ENCODE measurements at places on chromosomes 4 and X. TPM values are rescaled to one million over a fixed set of nuclear protein-coding genes. Genes with fewer than 3 reads are reported as not detected.

SPANXA1 gene
- polyA plus RNA-seq = not detected

MAGEB3 gene
- polyA plus RNA-seq = not detected

LRP2BP gene
- polyA plus RNA-seq = 1.0 TPM

ALAS2 gene
- not detected for polyA plus RNA-seq

SLC4A4 gene
- 1.3 TPM for polyA plus RNA-seq

CFAP99 gene
- polyA plus RNA-seq = not detected

SOWAHD gene
- 0.12 TPM for polyA plus RNA-seq

CFAP299 gene
- polyA plus RNA-seq = not detected

EFHC2 gene
- 13.2 TPM for polyA plus RNA-seq

IQCM gene
- not detected for polyA plus RNA-seq

MAGEB17 gene
- not detected for polyA plus RNA-seq

AFF2 gene
- not detected for polyA plus RNA-seq

DNA sequence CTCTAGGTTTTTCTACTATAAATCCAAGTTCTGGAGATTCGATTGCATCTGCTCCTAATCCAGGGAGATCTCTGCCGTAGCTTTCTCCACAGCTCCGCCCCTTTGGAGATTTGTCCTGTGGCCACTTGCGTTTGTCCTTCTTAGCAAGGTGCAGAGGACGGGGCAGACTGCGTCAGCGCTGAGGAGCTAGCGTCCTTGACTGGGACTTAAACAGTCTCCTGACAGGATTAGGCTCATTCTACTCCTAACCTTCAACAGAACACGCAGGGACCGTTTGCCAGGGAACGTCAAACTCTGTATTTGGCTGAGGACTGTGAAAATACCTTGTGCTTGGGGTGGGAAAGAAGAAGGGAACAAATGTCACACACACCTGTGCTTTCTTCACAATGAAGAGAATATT is 38.6 kb downstream of the SORBS2 start:
- DNase-seq = peak; percentile 51

- DNase-seq = no peak
Observed at GRCh38 chrX:21524008-21524407, 134.1 kb downstream of the KLHL34 start.

DNA sequence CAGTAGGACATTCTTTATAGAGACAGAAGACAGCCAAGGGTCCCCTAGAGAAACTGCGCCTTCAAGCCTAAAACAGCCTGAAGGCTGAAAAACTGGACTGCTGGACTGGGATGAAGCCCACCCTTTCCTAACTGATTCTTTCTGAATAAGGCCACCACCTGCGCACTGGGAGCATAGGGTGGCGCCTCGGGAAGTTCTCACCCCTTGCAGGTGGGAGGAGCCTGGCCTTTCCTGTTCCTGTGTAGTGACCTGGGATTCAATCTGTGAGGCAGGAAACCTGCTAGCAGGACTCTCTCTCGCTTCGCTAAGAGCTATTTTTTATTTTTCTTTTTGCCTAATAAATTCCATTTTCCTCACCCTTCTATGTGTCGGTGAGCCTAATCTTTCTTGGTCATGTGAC is 61.8 kb upstream of the KLHL13 start:
- DNase-seq = no peak

- no peak for DNase-seq
Observed at GRCh38 chr4:154984148-154984547, 203.1 kb downstream of the RBM46 start.

DNA sequence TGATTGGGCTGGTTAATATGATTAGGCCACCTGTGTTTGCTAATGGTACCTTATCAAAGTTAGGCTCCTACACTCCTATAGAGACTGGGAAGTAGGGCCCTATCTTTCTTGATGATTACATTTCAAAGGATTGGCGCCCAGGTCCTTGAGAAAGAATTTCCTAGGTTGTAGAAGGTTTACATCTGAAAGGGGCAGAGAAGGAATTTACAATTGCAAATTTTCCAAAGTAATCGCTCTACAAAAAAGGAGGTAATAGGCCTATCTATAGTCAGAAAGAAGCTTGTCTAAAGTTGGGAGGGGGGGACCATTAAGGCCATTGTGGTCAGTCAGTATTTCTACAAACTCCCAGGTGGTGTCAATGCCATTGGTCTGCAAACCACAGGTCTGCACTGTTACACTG is 638.4 kb downstream of the IL1RAPL1 start:
- no peak for DNase-seq

GRCh38 chrX:125293850-125294780 is 25.6 kb upstream of the TEX13C start:
- no peak for DNase-seq

DNA sequence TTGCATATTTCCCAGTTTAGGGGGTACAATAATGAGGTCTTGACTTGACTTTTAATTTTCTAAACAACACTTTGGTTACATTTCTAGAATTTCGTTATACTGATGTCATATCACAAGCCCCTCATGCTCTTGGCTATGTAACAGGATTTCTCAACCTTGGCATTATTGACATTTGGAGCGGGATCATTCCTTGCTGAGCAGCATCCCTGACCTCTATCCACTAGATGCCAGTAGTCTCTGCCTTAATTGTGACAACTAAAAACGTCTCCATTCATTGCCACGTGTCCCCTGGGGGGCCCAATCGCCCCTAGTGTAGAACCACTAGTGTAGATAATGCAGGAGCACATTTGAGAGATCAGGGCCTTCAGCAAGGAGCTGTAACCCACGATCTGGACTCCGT is 234.2 kb upstream of the MID1 start:
- no peak for DNase-seq

DNA sequence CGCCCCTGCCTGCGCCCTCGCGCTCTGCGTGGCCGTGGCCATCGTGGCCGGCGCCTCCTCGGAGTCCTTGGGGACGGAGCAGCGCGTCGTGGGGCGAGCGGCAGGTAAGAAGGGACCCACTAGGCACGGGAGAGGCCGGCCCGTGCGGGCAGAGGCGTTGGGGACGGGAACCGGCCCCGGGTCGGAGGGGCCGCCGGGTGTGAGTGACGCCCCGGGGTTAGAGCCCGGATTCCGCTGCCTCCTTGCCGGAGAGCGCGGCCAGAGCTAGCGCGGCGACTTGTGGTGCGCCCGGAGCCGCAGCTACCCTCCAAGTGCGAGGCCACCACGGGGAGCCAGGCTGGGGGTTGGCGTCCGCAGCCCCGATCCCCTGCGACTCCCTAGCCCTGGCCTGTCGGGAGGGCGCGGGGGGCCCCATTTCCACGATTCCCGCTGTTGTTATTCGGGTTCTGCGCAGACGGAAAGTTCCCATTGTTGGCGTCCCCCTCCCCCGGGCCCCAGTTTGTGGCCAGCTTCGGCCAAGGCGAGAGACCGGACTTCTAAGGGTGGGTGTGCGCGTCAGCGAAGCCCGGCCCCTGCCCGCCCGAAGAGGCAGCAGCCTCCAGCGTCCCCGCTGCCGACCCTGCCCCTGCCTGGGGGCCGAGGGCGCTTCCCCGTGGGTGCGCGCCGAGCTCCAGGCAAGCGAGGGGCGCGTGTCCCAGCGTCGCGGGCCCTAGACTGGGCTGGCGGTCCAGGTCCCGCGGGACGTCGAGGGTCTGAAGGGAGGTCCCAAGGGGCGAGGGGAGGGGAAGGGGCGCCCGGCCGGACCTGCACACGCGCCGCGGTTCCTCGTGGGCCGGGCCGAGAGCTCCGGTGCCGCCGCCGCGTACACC is 1.1 kb downstream of the FGFR3 start:
- no peak for DNase-seq

- DNase-seq = peak; percentile 42
Observed at GRCh38 chrX:20067709-20068561, 48.8 kb downstream of the MAP7D2 start.

DNA sequence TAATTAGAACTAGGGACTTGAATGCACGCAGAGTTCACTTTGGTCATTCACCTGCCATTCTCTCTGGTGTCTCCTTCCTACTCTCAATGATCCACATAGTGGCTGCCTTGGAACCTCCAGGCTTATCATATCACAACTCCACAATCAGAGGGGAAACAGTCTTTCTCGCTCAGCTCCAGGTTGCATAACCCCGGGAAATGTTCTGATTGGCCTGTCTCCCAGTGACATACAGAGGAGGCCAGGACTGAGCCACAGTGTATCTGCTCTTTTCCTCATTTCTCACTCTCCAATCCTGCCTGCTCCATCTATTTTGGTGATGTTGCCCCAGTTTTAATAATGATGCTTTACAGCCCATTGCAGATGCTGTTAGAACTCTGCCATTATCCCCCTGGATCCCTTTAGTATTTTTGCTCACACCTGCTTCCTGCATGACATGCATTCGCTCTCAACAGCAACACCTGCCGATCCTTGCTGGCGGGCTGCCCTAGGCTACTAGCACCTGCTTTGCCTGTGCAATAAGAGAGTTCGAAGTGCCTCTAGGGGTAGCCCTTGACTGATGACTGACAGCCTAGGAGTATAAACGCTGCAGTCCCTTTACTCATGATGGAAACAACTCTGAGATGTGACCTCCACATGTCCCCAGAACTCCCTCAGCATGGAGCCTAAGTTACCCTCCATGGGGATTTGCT is 211.3 kb upstream of the RPS6KA3 start:
- DNase-seq = no peak

DNA sequence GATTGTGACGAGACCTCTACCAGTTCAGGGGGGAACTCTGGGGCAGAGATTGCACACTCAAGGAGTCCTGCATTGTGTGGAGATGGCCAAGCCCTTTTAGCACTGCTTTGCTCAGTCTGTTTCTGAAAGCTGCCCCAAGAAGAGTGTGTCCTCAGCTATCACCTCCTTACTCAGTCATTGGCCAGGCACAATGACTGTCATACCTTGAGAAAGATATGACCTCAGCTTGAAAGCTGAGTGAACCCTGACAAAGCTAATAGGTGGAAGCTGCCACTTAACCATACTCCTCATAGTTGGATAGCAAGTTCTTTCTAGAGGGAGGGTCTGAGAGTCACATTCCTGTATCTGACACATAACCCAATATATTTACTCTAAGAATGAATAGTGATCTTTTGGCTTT is 37.8 kb upstream of the DIPK2B start:
- DNase-seq = no peak

GRCh38 chrX:153470411-153471363 is at the start of gene HAUS7:
TSS of gene HAUS7 (minus strand) at chrX:153470576. CDS start at chrX:153470557, 19 bp downstream.
- peak; percentile 90 for DNase-seq

- DNase-seq = peak; percentile 36
Observed at GRCh38 chr4:8227201-8227770, 28.2 kb downstream of the SH3TC1 start.

GRCh38 chr4:9947168-9948062 is 73.9 kb downstream of the SLC2A9 start:
- no peak for DNase-seq

DNA sequence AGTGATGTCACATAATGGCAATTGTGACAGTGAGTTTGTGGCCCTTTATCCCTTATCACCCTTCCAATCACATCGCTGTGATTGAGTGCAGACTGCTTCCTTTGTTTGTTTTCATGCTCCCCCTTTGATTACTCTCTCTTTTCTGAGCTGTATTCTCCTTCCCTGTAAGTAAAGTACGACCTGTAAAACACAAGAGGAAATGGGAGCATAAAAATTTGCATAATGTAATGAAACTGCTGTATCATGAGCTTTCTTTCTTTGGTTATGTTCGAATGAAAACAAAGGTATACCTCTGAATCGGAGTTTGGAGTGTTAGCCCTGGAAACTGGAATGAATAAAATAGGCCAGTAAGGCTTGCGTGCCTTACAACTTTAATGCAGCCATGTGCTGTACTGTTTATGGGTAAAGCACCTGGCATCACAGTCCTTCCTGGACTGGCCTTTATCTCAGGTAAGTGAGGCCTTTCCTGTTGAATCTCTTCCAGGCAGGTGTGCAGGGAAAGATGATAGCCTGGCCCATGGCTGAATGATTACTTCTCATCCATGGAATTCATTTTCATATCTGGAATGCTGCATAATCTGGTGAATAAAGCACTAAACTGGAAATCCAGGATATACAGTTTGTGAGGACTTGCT is 26.6 kb upstream of the HS3ST1 start:
- no peak for DNase-seq

GRCh38 chr4:98314791-98315565 is 53.8 kb downstream of the RAP1GDS1 start:
- no peak for DNase-seq

Data from heart right ventricle (tissue), 16 donors.